ENCODE measurements at places on chromosomes 4 and X.

DNA sequence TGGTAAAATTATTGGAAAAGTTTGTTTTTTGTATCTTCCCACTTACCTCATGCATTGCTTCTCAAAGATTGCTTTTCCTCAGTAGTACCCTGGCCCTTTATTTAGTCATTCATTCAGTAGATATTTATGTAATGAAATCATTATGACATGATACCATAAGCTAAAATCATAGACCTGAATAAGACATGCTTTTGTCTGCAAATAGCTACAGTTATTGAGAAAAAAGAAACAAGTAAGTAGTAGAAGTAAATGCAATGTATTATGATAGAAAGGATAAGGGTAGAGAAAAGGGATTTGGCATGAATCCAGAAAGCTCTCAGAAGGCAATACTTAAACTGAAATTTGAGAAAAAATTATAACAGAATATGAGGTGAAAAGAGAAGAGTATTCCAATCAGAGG, 352.5 kb downstream of the GPM6A start:
- no peak for DNase-seq

DNA sequence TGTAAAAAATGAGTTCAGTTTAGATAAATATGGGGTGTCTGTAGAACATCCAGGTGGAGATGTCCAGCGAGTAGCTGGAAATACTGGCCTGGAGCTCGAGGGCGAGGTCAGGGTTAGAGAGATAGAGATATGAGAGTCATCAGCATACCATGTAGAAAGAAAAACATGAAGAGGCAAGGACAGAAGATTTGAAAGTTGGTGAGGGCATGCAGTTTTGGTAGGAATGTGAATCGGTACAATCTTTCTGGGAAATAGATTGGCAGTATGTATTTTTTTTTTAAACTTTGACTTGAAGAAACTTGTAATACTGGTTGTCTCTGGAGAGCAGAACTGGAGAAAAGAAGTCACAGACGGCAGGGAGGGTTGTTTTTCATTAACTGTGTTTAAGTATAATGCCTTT, 2.4 kb upstream of the SNX12 start:
- DNase-seq, result no peak

DNA sequence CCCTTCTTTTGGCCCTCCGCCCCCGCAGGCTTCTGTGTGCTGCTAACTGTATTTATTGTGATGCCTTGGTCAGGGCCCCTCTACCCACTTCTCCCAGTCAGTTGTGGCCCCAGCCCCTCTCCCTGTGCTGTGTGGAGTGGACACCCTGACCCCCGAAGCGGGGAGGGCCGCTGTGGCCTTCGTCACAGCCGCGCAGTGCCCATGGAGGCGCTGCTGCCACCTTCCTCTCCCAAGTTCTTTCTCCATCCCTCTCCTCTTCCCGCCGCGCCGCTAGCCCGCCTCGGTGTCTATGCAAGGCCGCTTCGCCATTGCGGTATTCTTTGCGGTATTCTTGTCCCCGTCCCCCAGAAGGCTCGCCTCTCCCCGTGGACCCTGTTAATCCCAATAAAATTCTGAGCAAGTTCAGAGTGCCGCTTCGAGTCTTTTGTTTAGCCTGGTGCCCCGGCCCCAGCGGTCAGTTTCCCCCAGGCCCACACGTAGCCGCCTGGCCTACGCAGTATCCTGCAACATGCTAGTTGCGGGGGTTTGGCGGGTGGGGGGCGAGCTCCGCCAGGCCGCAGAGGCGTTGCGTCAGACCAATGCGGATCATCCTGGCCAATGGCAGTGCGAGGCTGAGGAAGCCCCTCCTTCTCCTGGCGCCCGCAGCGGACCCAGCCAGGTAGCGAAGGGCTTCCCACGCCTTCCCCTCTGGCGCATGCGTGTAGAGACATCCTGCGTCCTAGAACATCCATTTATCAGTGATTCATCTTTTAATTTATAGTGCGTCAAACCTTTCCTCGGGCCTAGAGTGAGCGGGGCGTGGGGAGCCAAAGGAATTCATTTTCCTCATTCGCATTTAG, 5.6 kb upstream of the KANTR start:
- DNase-seq, result peak; percentile 33

GRCh38 chr4:139943277-139943676, 210.7 kb downstream of the MAML3 start:
- peak; percentile 69 for DNase-seq

- DNase-seq, result no peak
Observed at GRCh38 chr4:23857367-23857959, 32.4 kb downstream of the PPARGC1A start.

DNA sequence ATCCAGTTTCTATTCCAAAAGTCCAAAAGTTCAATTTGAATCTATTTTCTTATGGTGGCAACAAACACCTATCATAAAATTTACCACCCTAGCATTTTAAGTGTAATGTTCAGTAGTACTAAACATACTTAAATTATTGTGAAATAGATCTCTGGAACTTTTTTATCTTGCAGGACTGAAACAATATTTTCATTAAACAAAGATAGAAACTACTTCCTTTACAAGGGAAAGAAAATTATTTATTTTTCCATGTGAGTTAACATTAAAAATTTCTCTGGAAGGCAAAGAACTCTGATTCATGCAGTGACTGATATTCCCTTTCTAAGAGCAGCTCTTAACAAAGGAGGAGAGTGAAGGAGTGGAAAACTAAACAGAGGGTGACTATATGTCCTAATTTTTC, 40.2 kb downstream of the ADH7 start:
- no peak for DNase-seq

DNA sequence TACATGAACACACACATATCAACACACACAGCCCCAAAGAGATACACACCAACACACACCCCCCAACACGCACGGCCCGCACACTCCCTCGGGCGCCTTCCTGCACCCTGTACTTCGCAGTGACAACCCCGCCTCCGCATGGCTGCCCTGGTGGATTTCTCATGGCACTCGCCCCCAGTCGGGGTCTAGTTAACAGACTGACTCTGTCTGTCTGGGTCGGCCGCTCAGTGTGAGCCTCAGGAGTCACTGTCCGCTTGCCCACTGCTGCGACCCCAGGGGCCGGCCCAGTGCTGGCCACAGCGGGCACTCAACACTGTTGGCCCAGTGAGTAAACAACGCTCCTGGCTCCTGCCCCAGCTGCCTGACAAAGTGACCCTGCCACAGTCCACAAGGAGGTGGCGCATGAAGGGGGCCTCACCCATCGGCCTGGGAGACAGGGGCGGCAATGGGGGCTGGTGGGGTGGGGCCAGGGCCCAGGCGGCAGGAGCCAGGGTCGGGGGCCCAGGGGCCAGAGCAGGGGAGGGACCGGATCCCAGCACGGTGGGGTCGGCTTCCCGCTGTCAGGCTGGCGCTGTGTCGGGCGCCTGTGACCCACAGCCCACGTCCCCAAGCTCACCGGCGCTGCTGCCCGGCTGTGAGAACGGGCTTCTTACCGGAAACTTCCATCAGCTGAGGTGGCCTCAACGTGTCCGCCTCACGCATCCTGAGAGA, 40.2 kb upstream of the MAN2B2 start:
- no peak for DNase-seq

DNA sequence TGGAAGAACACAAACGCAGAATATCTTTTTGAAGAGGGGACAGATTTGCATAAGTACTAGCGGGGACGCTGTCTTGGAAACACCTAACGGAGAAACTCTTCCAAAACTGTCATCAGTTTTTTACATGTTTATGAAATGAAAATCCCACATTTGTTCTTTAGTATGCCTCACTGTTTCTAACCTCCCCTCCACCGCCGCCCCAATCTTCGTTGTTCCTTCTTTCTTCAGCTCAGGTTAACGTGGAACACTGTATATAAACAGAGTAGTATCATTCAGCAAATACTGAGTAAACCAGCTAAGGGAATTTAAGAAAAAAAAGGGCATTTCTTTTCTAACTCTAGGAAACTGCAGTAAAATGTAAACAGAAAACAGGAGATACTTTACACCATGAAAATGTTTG, 2345.6 kb downstream of the PCDH7 start:
- no peak for DNase-seq

GRCh38 chr4:170589597-170590191, 499.9 kb upstream of the AADAT start:
- DNase-seq, result peak; percentile 16

- DNase-seq, result no peak
Observed at GRCh38 chr4:130147641-130148040, 1051.7 kb downstream of the C4orf33 start.

GRCh38 chr4:168822481-168822880, 187.6 kb downstream of the CBR4 start:
- DNase-seq, result no peak

GRCh38 chrX:96386981-96387380, 297.7 kb upstream of the DIAPH2 start:
- no peak for DNase-seq

- no peak for DNase-seq
Observed at GRCh38 chr4:131974730-131975129, 1174.4 kb upstream of the PCDH10 start.
